GM12878 (cell line): ENCODE measurements at places on chromosomes 11 and 22. TPM values are rescaled to one million over a fixed set of nuclear protein-coding genes. Genes with fewer than 3 reads are reported as not detected.

The KIRREL3 gene
- not detected in 2 replicates for polyA plus RNA-seq

DNA sequence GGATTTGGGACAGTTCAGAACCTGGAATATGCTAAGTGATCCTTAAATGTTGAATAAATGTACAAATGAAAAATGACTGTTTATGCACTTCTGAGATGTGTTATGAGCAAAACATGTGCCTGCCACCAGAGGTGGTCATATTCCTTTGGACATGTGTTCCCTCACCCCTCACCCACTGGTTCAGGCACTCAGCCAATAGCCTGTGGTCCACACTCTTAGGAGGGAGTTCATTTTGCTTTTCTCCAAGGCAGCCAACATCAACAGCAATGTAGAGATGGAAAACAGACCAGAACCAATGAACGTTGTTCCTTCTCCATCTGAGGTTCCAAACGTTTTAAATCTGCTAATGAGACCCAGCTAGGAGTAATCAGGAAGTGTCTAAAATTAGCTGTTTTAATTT is 44.0 kb downstream of the RPUSD4 start:
- no peak for DNase-seq

GRCh38 chr22:40401981-40402406 is 31.6 kb downstream of the SGSM3 start:
- no peak for DNase-seq

The DNAJB7 gene
- polyA plus RNA-seq = 0.38 and 0.70 TPM in 2 replicates

The ANO1 gene
- polyA plus RNA-seq = not detected in 2 replicates

- no peak for DNase-seq
These were observed 60.4 kb downstream of the LARGE2 start for GRCh38 chr11:45982656-45983470.
